ENCODE measurements at places on chromosomes 5 and 9. TPM values are rescaled to one million over a fixed set of nuclear protein-coding genes. Genes with fewer than 3 reads are reported as not detected.

TERT gene
- total RNA-seq: not detected

RASGRF2 gene
- 8.8 TPM for total RNA-seq

TNC gene
- total RNA-seq: 18.7 TPM

IL3 gene
- total RNA-seq: not detected

GRCh38 chr5:168813184-168813968 is 234.2 kb upstream of the PANK3 start:
- no peak for DNase-seq

GRCh38 chr9:124066783-124067577 is 55.4 kb downstream of the LHX2 start:
- DNase-seq: no peak

DNA sequence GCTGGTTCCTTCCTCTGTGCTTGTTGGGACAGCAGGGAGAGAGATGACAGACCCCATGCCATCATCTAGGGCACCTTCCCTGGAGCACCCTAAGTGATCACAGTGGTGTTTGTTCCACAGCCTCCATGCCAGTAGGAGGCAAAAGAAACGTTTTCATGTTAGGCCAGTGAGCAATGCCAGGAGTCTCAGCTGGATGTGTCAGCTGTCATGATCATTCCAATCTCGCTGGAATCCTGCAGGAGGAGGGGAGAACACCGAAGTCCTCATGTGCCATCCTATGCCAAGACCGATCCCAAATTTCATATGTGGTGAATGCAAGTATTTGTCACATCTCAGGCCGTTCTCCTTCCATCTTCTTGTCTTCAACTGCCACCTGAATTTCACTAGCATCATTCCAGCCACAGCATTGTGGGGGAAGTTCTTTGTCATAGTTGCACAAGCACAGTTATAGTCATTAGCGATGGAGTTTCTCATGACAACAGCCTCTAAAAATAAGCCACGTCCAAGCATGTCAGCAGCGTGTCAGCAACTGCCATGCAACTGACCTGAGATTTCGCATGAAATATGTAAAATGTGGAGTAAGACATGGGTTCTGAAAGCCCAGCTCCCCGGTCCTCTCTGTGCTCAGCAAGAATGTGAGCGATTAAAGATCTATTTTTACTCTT is 97.2 kb upstream of the DNAH5 start:
- DNase-seq: no peak

DNA sequence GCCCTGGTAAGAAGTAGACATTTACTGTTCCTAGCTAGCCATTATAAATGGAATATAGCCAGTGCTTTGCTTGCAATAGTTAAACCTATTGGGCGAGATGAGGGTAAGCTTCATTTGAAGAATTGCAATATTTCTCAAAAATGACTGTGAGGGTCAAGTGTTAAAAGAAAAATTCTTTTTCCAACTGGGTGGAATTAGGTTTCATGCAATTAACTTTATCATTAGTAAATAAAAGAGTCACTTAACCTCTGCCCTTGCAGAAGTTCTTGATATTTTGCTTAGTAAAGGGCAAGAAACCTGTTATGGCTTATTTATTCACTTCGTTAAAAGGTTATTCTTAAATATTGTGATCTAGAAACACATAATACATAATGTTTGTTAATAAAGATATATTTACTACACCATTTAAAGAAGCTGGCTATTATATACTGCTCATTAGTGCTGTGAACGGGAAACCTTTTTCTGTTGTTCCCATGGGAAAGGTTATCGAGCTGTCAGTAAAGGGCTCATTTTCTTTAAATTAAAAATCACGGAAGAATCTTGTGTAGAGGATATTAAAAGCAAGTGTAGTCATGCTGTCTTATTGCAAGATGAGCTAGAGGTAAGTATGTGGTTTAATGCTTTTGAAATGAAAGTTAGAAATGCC is 370.5 kb downstream of the CSNK1G3 start:
- DNase-seq: no peak

DNA sequence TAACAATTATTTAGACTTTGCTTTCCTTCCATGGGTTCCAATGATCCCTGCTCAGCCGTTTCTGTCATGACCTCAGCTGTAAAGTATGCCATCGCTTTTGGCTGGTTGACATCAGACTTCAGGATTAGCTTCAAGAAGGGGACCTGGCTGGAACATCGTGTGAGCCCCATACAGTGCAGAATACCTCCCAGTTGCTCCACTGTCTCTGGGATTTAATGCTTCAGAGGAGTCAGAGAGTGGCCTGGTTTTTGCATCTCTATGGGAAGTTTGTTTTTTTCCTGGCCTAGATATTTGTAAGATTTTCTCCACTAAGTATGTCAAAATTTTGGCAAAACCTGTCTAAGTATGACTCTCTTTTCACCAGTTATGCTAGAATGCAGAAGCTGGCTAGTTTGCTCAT is 216.9 kb downstream of the GABBR2 start:
- no peak for DNase-seq

DNA sequence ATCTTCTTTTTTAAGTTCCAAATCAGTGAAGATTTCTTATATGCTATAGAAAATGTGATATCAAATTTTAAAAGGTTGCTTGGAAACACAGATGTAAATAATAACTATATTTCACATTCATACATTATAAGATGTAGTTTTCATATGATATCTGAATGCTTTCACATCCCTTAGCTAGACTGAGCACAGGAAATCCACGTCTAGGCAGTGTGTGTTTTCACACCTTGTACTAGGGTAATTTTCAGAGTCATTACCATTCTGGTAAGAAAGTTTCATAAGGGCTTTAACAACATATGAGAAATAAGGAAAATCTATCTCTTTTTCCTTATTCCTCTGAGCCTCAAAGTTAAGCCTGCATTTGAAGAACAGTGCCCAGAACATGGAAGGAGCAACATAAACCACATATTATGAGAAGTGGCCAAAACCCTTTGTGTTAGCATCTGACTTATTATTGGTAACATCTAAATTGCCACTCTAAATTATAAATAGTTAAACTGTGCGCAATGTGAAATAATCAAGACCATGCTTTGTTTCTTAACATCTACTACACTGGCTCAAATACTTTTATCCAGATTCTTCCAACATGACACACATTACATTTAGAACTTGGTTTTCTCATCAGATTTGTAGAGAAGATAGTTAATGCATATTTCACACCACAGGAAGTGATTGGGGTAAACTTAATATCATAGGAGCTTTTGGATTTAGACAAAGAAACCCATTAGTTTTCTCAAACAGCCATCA is 113.3 kb downstream of the PPP2R2B start:
- DNase-seq: no peak

DNA sequence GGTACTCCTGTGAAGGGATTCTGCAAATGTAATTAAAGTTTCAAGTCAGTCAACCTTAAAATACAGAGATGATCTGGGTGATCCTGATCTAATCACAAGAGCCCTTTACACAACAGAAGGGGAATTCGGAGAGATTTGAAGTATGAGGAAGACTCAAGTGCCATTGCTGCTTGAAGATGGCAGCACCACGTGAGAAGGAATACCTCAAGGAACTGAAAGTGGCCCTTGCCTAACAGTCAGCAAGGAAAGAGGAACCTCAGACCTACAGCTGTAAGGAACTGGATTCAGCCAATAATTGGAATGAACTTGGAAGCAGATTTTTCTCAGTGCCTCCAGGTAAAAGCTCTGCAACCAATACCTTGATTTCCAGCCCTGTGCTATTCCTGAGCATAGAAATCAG is 87.4 kb downstream of the THBS4 start:
- DNase-seq: no peak

DNA sequence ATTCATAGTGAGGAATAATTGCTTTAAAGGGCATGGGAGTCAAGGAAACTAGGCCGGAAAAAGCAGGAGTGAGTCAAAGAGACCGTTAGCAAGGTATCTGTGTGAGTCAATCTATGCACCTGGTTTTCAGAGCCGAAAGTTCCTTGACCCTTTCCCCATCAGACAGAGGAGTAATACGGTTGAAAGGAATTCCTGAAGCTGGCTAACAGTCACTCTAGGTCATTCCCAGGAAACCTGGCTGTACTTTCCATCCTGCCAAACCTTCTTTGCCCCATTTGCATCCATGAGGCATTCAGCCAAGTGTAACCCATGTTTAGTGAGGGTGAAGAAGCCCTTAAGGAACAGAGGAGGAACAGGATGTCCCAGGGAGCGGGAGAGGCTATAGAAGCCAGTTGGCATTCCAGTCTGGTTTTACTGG is 16.2 kb downstream of the RBM18 start:
- no peak for DNase-seq

GRCh38 chr5:54719384-54720283 is 202.1 kb downstream of the SNX18 start:
- DNase-seq: no peak

DNA sequence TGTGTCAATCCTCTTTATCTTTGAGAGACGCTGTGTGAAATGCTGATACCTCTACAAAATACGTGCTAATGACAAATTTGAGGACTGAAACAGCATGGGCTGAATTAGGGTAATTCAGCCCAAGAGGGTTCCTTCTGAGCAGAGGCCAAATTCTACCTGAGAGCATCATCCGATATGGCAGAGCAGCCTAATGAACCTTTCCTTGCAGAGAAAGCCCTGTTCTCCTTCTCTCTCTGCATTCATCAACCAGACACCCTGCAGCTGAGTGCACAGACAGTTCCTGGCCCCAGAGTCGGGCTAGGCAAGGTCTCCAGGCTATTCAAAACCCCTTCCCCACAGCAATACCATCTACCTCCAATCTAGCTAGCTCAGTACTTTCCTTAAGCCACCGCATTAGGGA is 77.9 kb downstream of the TRIM32 start:
- no peak for DNase-seq

- no peak for DNase-seq
These were observed 208.0 kb upstream of the ANKRD55 start for GRCh38 chr5:56440871-56441740.

DNA sequence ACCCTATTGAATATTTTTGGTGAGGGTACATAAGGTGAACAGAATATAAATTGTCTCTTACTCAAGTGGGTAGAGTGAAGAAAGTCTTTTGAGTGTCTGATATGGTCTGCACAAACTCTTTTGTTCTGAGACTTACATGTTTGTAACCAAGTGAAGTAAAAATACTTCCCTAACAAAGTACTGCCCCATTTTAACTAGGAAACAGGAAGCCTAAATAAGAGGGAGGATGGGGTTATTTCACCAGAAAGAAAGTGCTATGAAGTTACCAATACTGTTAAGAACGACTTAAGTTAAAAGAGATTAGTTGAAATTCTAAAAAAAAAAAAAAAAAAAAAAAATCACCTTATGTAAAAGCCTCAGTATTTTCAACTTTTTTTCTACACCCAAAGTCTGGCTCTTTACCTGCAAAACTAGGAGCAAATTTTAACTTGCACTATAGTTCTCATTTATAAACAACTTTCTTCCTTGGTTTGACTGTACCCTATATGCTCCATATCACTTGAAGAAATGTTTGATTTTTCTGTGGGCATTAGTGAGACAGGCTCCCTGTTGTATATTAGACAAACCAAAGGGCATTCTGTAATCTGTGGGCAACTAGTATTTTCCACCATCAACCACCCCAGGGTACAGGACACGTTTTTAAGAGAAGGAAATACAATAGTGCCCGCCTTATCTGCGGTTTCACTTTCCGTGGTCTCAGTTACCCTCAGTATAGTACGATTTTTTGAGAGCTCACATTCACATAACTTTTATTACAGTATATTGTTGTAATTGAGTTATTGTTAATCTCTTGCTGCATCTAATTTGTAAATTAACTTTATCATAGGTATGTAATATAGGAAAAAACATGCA is 127.7 kb downstream of the NR3C1 start:
- DNase-seq: no peak

GRCh38 chr5:94422812-94423211 is 195.6 kb downstream of the KIAA0825 start:
- no peak for DNase-seq

DNA sequence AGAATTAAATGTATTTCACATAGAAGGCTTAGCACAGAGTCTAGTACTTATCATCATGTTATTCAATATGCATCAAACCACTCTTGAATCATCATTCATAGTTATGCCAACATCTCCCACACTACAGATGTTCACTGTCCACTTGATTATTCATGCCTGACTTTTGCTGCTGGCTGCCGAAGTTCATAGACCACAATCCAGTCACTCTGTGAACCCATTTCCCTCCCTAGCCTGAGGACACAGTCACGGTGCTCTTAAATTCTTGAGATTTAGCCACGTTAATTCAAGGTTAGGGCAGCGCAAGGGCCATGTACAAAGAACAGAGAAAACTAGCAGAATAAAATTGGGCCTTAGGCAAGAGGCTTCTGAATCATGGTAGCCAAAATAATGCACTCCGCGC is 32.4 kb downstream of the ABCA1 start:
- no peak for DNase-seq

GRCh38 chr9:3040761-3041160 is 196.9 kb upstream of the PUM3 start:
- no peak for DNase-seq

GRCh38 chr9:109118808-109119438 is 824 bp downstream of the TMEM245 start:
- no peak for DNase-seq
